Glutamatergic neuron (in vitro differentiated cells): ENCODE measurements at places on chromosomes 7 and 10.

- no peak for DNase-seq
- no peak overlapping the region for H3K27ac ChIP-seq
- peaks cover 3% of the 10 kb centered on the region for H3K36me3 ChIP-seq
Measured at GRCh38 chr10:14609178-14609577, 165.5 kb downstream of the FAM107B start.

GRCh38 chr7:127865466-127865865 is 165.8 kb downstream of the LRRC4 start:
- peak overlapping the region; percentile 83 for H3K27ac ChIP-seq
- H3K4me3 ChIP-seq: no peak overlapping the region
- H3K36me3 ChIP-seq: no peaks in the 10 kb centered on the region
- H3K27me3 ChIP-seq: peaks cover 6% of the 10 kb centered on the region
- peaks cover 48% of the 10 kb centered on the region for H3K4me1 ChIP-seq

- peak; percentile 55 for DNase-seq
- H3K36me3 ChIP-seq: no peaks in the 10 kb centered on the region
- peaks cover 13% of the 10 kb centered on the region for H3K27me3 ChIP-seq
- H3K4me1 ChIP-seq: peaks cover 6% of the 10 kb centered on the region
- peak overlapping the region; percentile 33 for H3K27ac ChIP-seq
Measured at GRCh38 chr10:126905776-126906703, 812 bp downstream of the DOCK1 start.

- no peak overlapping the region for H3K27ac ChIP-seq
- DNase-seq: peak; percentile 19
- H3K27me3 ChIP-seq: no peaks in the 10 kb centered on the region
- no peaks in the 10 kb centered on the region for H3K4me1 ChIP-seq
- H3K36me3 ChIP-seq: no peaks in the 10 kb centered on the region
Measured at GRCh38 chr7:5997210-5997808, 11.5 kb downstream of the PMS2 start.

GRCh38 chr10:16816171-16816570 is 1.1 kb downstream of the RSU1 start:
- peaks cover 10% of the 10 kb centered on the region for H3K4me1 ChIP-seq
- no peak for DNase-seq
- peaks cover 2% of the 10 kb centered on the region for H3K27me3 ChIP-seq
- H3K36me3 ChIP-seq: no peaks in the 10 kb centered on the region
- H3K4me3 ChIP-seq: peak overlapping the region; percentile 98
- H3K27ac ChIP-seq: no peak overlapping the region

DNA sequence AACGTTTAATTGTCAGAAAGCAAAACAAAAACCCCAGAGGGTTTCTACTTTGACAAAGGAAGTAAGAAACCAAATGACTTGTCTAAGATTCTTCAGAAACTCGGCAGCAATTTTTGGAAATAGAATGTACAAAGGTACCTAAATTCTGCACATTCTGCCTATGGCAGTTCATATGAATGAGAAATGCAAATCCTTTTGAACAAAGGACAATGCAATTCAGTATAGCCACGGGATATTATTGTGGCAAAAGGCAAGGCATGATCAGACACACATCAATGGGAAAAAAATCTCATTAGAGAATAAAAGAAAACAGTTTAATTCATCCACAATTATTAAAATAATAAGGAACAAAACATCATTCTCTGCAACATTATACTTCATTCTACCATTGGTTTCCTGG is 93.4 kb downstream of the SEMA3C start:
- H3K4me3 ChIP-seq: no peak overlapping the region
- no peaks in the 10 kb centered on the region for H3K36me3 ChIP-seq
- H3K27ac ChIP-seq: no peak overlapping the region

DNA sequence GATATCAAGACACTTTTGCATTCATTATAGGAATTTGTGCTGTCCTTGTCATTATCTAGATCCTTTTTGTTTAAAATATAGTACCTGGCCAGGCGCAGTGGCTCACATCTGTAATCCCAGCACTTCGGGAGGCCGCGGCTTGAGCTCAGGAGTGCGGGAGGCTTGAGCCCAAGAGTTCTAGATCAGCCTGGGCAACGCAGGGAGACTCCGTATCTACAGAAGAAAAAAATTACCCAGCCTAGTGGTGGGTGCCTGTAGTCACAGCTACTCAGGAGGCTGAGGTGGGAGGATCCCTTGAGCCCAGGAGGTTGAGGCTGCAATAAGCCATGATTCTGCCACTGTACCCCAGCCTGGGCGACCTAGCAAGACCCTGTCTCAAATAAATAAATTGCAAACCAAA is 621 bp upstream of the MORN4 start:
- H3K27ac ChIP-seq: peak overlapping the region; percentile 95
- no peak for DNase-seq
- peaks cover 2% of the 10 kb centered on the region for H3K4me1 ChIP-seq
- no peaks in the 10 kb centered on the region for H3K36me3 ChIP-seq
- H3K4me3 ChIP-seq: peak overlapping the region; percentile 100

DNA sequence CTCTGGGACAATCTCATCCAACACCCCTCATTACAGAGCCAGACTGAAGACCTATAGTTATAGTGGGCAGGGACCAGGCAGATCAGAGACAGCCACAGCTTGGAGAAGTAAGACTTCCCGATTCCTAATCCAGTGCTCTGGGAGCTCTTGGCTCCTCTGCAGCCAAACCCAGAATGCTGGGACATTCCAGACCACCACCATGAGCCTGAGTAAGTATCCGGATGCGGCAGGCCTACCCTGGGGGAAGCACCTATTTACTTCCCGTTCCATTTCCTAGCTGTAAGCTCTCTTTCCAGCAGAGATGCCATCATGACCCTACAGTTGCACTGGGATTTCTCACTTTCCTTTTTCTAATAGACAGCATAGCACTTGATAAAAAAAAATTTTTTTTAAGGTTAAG is 16.4 kb downstream of the HIP1 start:
- no peak overlapping the region for H3K27ac ChIP-seq
- H3K4me3 ChIP-seq: no peak overlapping the region
- H3K36me3 ChIP-seq: no peaks in the 10 kb centered on the region
- no peaks in the 10 kb centered on the region for H3K27me3 ChIP-seq

DNA sequence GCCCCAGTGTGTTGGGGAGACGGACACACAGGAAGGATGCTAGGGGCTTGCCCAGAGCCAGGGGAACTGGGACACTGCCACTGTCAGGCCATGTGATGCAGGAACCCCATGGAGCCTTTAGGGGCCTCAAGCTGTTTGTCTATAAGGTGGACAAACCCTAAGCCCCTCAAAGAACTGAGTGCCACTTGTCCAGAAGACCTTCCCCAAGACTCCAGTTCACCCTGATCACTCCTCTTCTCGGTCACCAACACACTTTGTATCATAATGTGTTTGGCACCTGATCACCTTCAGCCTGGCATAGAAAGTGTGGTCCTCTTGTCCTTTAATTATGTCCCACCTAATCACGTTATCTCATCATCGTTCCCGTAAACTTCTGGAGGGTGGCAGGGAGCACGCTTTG is 700 bp downstream of the H2BK1 start:
- H3K4me1 ChIP-seq: peaks cover 9% of the 10 kb centered on the region
- H3K27ac ChIP-seq: no peak overlapping the region
- no peak for DNase-seq

GRCh38 chr10:43865265-43866135 is 216.8 kb upstream of the ZNF32 start:
- peaks cover 5% of the 10 kb centered on the region for H3K27me3 ChIP-seq
- H3K36me3 ChIP-seq: peaks cover 4% of the 10 kb centered on the region
- no peak overlapping the region for H3K27ac ChIP-seq
- DNase-seq: no peak
- H3K4me1 ChIP-seq: peaks cover 5% of the 10 kb centered on the region
- H3K4me3 ChIP-seq: no peak overlapping the region

- H3K4me3 ChIP-seq: no peak overlapping the region
- no peak for DNase-seq
- H3K27ac ChIP-seq: no peak overlapping the region
- H3K36me3 ChIP-seq: no peaks in the 10 kb centered on the region
- H3K4me1 ChIP-seq: peaks cover 19% of the 10 kb centered on the region
Measured at GRCh38 chr10:71064413-71065118, 147.8 kb upstream of the UNC5B start.

DNA sequence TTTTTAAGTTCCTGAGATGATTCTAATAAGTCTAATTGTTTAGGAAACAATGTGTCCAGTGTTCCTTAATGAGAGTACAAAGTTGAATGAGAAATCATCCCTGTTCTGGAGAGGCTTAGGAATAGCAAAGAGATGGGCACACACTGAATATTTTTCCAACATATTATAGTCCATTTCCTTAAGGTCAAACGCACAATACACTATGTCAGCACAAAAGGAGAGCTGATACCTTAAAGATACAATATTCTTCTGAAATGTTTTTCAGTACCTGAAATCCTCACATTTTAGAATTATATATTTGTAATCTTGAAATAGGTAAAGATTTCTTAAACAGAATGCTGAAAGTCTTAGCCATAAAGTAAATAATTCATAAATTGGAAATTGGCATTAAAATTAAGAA is 183.2 kb downstream of the GRM3 start:
- no peak overlapping the region for H3K4me3 ChIP-seq
- no peak for DNase-seq
- H3K4me1 ChIP-seq: peaks cover 3% of the 10 kb centered on the region
- H3K36me3 ChIP-seq: no peaks in the 10 kb centered on the region
- no peak overlapping the region for H3K27ac ChIP-seq
- no peaks in the 10 kb centered on the region for H3K27me3 ChIP-seq

- no peak for DNase-seq
- no peaks in the 10 kb centered on the region for H3K27me3 ChIP-seq
- no peaks in the 10 kb centered on the region for H3K4me1 ChIP-seq
- H3K4me3 ChIP-seq: no peak overlapping the region
- H3K36me3 ChIP-seq: no peaks in the 10 kb centered on the region
- no peak overlapping the region for H3K27ac ChIP-seq
Measured at GRCh38 chr10:109932391-109932790, 9.1 kb upstream of the XPNPEP1 start.

- DNase-seq: no peak
- H3K27me3 ChIP-seq: no peaks in the 10 kb centered on the region
- no peak overlapping the region for H3K27ac ChIP-seq
- no peaks in the 10 kb centered on the region for H3K4me1 ChIP-seq
- H3K4me3 ChIP-seq: no peak overlapping the region
- no peaks in the 10 kb centered on the region for H3K36me3 ChIP-seq
Measured at GRCh38 chr7:121302214-121302745, 26.5 kb upstream of the WNT16 start.

GRCh38 chr10:96365571-96365970 is 6.8 kb upstream of the OPALIN start:
- peaks cover 6% of the 10 kb centered on the region for H3K27me3 ChIP-seq
- no peaks in the 10 kb centered on the region for H3K36me3 ChIP-seq
- H3K4me3 ChIP-seq: no peak overlapping the region

- no peak overlapping the region for H3K4me3 ChIP-seq
- peaks cover 16% of the 10 kb centered on the region for H3K27me3 ChIP-seq
- H3K36me3 ChIP-seq: no peaks in the 10 kb centered on the region
- H3K4me1 ChIP-seq: no peaks in the 10 kb centered on the region
- H3K27ac ChIP-seq: no peak overlapping the region
- no peak for DNase-seq
Measured at GRCh38 chr10:78176320-78177317, 143.0 kb downstream of the RPS24 start.

DNA sequence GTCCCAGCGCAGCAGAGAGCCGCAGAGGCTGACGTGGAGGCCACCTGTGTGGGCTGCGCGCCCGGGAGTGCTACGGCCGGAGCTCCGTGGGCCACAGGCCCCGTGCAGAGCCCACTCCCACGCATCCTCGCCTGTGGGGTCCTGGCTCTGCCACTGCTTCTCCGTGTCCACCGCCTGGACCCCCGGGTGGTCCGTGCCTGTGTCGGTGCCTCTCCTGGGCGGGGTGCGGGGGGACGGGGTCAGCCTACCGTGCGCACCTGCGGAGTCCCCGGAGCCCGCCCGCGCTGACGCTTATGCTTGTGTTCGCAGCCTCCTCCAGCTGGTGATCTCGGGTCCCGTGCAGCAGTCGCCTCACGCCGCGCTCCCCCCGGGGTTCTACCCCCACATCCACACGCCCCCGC is 7.8 kb upstream of the ZNF853 start:
- no peak overlapping the region for H3K27ac ChIP-seq
- H3K36me3 ChIP-seq: no peaks in the 10 kb centered on the region
- DNase-seq: no peak
- no peak overlapping the region for H3K4me3 ChIP-seq
- no peaks in the 10 kb centered on the region for H3K4me1 ChIP-seq
- peaks cover 6% of the 10 kb centered on the region for H3K27me3 ChIP-seq

- H3K4me1 ChIP-seq: no peaks in the 10 kb centered on the region
- no peak for DNase-seq
- H3K27ac ChIP-seq: no peak overlapping the region
- H3K27me3 ChIP-seq: peaks cover 1% of the 10 kb centered on the region
- H3K36me3 ChIP-seq: peaks cover 21% of the 10 kb centered on the region
Measured at GRCh38 chr10:75334720-75335119, 66.8 kb downstream of the ZNF503 start.

DNA sequence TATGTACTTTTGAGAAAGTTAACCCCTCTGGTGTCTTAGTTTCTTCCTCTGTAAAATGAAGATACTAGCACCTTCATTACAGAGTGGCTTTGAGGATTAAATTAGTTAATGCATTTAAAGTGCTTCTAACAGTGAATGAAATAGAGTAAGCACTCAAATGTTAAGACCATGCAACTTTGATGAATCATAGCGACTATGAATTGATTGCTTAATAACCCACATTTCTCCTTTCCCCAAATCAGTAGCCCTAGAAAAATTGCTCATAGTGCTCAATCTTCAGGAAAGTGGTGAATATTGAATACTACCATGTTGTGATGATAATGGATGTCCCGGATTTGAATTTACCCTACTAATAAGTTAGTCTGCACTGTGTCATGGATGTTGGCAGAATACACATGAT is 48.1 kb downstream of the CD36 start:
- peaks cover 1% of the 10 kb centered on the region for H3K27me3 ChIP-seq
- H3K36me3 ChIP-seq: peaks cover 2% of the 10 kb centered on the region
- H3K4me1 ChIP-seq: no peaks in the 10 kb centered on the region
- no peak for DNase-seq
- no peak overlapping the region for H3K27ac ChIP-seq

DNA sequence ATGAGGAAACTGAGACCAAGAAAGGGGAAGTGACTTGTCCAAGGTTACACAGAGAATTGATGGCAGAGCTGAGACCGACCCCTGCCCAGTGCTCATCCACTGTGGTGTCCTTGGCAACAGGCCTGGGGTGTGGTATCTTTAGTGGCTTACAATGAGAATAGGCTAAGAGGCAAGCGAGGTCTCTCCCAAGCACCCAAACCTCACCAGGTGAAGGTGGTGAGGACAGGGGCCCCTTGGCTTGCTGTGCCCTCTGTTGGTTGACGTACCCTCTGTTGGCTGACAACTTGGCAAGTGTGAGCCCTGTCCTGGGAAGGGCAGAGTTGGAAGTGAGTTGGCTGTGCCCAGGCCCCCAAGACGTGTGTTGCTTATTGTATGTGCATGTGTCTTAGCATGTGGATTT is 166.9 kb downstream of the GRK5 start:
- no peak for DNase-seq
- H3K4me3 ChIP-seq: no peak overlapping the region
- H3K27ac ChIP-seq: peak overlapping the region; percentile 80
- H3K4me1 ChIP-seq: peaks cover 72% of the 10 kb centered on the region
- no peaks in the 10 kb centered on the region for H3K36me3 ChIP-seq
